C1 segment of cervical spinal cord (tissue), 14 donors: ENCODE measurements at places on chromosomes 5 and 9.

DNA sequence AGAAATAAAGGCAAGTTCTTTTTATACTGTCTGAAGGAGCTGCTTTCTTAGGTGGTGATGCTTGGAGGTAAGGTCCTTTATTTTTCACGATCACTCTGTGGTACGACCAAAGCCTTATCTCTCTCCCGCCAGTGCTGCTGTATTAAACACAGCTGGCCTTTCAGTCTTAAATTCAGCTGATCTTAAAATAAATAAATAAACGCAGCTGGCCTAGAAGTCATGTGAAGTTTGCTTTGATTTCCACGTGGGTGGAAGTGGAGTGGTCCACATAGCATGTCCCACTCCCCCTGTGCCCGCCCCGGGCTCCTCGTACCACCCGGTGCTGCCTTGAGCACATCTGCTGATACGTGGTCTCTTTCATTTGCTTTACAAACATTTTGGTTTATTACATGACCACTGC, 260.4 kb downstream of the FANCC start:
- DNase-seq = no peak

DNA sequence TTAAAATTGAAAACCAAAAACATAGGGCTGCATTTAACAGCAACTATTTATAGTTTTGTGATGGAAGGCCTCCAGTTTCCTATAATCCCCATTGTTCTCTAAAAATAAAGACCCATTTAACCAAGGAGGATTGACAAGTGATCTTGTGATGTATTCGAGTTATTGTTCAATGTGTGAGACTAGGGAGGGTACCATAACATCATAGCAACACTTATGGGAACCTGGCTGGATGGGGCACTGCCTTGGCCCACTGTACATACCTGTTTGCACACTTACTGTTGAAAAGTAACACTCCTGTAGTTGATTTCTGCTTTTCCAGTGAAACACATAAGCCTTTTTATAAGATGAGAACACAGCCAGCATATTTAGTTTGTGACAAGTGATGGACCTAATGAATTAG, 32.3 kb downstream of the MACIR start:
- no peak for DNase-seq

GRCh38 chr9:31389075-31389474, 995.4 kb upstream of the ACO1 start:
- DNase-seq = no peak

DNA sequence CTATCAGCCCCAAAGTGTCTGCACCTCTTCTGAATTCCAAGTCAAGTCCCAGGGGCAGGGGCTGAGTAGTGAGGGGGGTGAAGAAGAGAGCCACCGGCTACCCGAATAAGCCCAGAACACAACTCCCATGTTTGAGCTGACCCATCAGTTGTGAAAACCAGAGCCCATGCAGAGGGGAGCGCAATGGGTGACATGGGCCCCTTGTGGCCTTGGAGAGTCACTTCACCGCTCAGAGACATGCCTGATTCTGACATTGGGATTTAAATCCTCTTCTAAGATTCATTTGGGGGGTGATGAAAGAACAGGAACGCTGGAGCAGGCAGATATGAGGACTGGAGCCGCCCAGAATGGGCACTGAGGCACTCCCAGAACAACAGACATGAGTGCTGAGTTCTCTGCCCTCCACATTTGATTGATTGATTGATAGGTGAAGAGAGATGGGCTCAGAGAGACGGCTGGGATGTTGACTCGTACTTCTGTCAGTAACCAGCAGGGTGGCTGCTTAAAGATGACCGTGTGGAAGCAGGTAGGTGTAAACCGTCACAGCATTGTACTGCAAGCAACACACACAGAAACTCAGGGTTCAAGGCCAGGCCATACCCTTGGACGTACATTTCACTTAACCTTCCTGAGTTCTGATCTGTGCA, 74.3 kb downstream of the GPR21 start:
- no peak for DNase-seq

- no peak for DNase-seq
These were observed 15.9 kb upstream of the FGF1 start for GRCh38 chr5:142701673-142702311.

- no peak for DNase-seq
These were observed 367 bp upstream of the SHC3 start for GRCh38 chr9:89178830-89179539.

GRCh38 chr5:119276978-119277377, 78.8 kb upstream of the TNFAIP8 start:
- no peak for DNase-seq

DNA sequence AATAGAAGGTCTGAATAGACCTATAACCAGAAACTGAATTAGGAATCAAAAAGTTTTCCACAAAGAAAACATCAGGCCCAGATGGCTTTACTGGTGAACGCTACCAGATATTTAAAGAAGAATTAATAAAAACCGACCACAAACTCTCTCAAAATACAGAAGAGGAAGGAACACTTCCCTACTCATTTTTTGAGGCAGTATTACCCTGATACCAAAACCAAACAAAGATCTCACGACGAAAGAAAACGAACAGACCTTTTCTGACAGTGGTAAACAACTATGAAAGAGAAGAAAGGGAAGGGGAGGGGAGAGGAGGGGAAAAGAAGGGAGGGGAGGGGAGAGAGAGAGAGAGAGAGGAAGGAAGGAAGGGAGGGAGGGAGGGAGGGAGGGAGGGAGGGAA, 13.5 kb downstream of the B4GALT1 start:
- no peak for DNase-seq

GRCh38 chr5:125987677-125988255, 435.4 kb upstream of the GRAMD2B start:
- DNase-seq = no peak

GRCh38 chr9:89920131-89920530, 315.3 kb downstream of the GADD45G start:
- no peak for DNase-seq

DNA sequence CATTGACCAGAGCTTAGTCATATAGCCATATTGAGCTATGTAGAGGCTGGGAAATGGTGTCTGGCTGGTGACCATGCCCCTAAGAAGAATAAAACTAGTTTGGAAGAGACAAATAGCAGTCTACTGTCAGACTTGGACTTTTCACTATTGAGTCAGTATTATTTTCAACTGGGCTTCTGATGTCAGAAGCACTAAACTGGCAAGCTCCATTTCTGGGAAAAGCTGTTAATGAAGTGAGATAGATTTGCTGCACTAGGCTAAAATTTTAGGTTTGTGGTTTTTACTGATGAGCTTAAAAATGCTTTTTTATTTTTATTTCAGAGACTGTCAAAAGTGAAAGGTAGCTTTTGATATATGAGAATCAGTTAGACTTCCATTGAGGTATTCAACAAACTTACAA, 220.2 kb downstream of the RAB3C start:
- DNase-seq = no peak

DNA sequence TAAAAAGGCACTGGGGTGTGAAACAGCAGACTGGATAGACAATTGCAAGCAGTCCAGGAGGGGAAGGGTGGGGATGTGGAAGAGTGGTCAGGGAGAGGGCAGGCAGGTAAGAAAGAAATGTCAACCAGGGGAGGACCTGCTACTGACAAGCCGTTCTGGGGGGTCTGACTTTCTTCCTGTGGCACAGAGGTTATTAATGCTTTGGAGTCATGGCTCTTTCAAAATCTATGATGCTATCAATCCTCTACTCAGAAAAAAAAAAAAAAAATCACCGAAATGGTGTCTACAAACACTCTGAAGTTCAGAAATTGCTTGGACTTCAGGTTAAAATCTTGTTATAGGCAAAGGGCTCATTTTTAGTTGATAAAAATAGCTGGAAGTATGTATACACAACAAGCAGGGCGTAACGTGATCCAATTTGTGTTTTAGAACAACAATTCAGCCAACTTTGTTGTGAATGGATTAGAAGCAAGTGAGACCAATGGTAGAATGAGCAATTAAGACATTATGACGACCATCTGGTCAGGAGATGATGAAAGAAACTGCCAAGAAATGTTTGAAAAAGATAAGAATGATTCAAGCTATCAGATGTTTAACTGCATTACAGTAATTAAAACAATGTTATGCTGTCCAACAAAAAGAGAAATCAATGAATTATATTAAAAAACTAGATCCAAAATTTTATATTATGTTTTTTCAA, 255.2 kb downstream of the DEPDC1B start:
- no peak for DNase-seq

GRCh38 chr9:26682796-26683496, 209.7 kb downstream of the CAAP1 start:
- no peak for DNase-seq

DNA sequence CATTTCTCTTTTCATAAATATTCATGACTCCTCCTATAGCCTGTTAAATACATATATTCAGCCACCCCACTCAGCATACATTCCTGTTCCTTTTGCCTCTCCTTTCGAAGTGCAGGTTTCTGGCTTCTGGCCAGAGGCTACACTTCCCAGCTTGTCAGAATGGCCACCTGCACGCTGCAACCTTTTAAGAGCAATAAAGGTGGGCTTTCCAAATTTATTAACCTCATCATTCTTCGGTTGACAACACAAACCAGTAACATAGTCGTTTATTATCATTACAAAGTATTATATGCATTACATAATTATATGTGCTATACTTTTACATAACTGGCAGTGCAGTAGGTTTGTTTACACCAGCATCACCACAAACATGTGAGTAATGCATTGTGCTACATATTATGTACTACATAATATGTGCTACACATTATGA, 16.5 kb upstream of the TMEM171 start:
- no peak for DNase-seq

DNA sequence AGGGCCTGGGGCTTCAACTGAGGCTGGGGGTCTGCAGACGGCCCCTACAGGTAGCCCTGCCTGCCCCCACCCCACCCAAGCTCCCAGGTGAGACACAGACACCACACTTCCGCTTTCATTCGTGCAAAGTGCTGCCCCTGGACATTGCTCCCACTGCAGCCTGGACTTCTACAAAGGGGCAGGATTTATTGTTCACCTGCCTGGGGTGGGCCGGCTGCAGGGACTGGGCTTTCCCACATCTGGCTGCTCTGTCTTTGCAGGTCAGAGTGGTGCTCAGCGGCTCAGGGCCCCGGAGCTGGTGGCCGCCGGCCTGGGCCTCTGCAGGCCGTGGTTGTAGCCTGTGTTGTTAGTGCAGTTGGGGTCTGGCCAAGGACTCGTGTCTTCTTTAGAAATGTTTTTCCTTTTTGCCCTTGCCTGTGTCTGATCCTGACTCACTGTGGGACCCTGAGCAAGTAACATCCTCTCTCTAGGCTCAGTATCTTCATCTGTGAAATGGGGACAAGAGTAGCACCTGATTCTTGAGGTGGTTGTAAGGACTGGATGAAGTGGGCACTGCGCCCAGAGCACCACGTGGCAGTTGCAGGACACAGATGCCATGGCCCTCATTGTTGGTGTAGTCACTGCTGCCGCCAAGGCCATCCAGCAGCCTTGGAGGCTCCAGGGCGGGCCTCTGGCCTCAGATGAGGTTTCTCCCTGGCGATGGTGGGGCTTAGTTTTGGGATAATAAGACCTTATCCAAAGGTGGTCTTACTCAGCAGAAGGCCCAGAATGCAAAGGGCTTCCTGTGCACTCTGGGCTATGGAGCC, 143.9 kb downstream of the CACNA1B start:
- DNase-seq = no peak

GRCh38 chr5:131514316-131515283, 120.4 kb downstream of the RAPGEF6 start:
- no peak for DNase-seq

- no peak for DNase-seq
These were observed 22.5 kb downstream of the TRPM6 start for GRCh38 chr9:74865177-74865576.

DNA sequence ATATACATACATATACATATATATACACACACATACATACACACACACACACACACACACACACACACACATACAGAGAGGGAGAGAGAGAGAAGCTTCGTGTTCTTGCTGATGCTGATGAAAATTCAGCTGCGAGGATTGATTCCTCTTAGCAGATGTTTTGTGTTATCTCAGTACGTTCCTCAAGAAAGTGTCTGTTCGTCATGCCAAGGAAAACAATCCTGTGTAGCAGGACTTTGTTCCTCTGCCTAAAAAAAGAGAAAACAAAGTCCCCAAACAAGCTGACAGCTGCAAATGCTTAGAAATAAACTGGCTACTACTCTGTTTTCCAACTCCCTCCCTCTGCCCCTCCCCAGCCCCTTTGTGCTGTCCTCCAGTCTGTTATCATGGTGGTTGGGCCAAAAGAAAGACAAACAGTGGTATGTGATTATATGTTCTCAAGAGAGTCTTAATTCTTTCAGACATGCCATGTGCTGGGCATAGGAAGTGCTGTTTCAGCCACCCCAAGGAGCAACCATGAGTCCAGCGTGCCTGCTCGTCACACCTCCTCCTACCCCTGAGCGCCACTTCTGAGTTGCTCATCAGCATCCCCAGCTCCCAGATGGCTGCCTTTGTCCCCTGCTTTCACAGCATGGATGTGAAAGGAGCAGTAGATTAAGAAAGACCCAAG, 71.5 kb upstream of the EQTN start:
- no peak for DNase-seq

DNA sequence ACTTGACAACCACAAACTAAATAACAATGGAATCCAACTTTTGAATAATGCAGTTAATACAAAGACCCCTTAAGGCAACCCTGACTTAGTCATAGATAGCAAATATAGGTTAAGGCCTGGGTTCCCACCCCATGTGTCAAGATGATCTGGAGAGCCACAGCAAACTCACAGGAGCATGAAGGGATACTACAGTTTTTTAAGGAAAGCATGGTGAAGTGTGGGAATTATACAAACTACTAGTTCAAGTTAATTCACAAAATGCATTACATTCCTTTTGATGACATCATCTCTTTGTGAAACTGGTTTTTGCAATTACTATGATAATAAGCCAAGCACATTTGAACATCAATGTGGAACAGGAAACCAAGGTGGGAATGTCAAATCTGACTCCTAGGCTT, 50.6 kb downstream of the LHFPL2 start:
- DNase-seq = no peak
